ENCODE measurements at places on chromosomes 3 and 15.

DNA sequence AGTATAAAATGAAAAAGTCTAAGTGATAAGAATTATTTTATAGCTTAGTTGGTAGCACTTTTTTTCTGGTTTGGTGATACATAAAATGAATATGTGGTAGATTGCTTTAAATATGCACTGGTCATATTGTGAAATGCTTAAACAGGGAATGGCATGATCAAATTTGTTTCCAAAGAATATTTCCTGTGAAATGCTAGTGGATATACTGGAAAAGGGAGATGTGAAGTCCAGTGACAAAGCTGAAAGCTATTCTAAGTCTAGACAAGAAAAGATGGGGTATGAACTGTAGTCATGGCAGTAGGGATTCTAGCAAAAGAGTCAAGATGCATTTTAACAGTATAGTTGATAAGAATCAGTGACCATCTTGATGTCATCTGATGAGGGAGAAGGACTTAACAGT, 98.9 kb upstream of the MME start:
- DNase-seq = no peak

DNA sequence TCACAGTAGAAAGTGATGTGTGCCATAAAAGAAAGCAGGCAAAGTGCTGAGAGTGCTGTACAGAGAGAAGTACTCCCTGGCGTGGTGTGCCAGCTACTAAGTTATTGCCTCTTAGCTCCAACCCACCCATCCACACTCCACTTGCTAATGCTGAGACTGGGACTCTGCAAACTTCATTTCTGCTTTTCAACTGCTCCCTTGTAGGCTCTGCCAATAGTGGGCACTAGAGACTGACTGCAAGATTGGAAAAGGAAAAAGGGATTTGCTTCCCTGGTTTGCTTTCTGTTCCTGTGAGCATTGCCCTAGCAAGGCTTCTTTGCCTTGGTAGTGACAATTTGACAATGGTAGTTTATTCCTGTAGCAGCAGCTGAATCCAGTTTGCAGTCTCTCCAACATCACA, 56.5 kb upstream of the TMEM108 start:
- DNase-seq = no peak

DNA sequence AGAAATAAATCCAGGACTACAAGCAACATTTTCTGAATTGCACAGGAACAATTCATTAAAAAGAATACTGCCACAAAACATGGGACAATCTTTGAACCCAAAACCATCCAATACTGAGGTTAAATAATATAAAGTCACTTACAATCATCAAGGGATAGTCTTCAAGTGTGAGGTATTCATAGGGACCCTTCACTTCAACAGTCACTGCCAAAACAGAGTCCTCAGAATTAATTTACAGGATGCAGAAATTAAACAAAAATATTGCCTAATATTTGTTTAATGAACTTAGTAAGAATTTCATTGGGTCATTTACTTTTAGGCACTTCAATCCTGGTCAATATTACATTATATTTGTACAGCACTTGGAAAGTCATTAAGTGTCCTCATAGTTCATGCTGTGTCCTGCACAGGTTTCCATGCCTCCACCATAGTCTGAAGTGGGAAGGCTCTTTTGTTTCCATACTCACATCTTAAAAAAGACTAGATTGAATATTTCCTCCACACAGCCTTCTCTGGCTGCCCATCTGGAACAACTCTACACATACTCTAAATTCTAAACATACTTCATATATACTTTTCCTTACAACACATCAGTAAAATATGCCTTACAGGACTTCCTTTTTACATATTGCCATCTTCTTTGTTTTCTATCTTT, 31.6 kb upstream of the VPS39 start:
- no peak for DNase-seq

GRCh38 chr3:28115316-28115715, 126.1 kb upstream of the CMC1 start:
- DNase-seq = no peak

GRCh38 chr3:67906261-67906660, 251.8 kb upstream of the SUCLG2 start:
- DNase-seq = no peak

Measured in GM20000 (cell line).